Naive thymus-derived CD8-positive, alpha-beta T cell (primary cell): ENCODE measurements at places on chromosomes 7 and 10. TPM values are rescaled to one million over a fixed set of nuclear protein-coding genes. Genes with fewer than 3 reads are reported as not detected.

- H3K4me1 ChIP-seq = peaks cover 68% of the 10 kb centered on the region
- DNase-seq = no peak
- H3K36me3 ChIP-seq = peaks cover 24% of the 10 kb centered on the region
- H3K27me3 ChIP-seq = no peaks in the 10 kb centered on the region
- peak overlapping the region; percentile 97 for H3K27ac ChIP-seq
Measured at GRCh38 chr10:26488344-26488743, 50.2 kb downstream of the APBB1IP start.

DNA sequence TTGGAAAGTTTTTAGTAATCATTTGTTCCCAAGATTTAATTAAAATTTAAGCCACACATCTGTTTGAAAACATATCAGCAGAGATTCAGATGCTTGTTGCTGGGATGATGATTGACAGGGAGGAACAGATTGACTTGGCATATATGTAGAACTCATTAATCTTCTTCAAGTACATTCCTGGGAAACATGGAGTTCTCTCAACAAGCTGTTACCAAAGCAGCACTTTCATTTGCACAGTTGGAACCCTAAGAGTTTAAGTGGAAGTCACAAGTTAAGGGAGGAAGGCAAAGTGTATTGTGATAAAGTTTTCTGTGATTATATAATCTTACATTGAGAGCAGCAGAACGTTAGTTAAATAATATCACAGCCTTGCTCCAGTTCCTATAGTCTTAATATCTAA is 485.4 kb upstream of the CELF2 start:
- H3K36me3 ChIP-seq = no peaks in the 10 kb centered on the region
- no peak overlapping the region for H3K4me3 ChIP-seq
- H3K27ac ChIP-seq = no peak overlapping the region

DNA sequence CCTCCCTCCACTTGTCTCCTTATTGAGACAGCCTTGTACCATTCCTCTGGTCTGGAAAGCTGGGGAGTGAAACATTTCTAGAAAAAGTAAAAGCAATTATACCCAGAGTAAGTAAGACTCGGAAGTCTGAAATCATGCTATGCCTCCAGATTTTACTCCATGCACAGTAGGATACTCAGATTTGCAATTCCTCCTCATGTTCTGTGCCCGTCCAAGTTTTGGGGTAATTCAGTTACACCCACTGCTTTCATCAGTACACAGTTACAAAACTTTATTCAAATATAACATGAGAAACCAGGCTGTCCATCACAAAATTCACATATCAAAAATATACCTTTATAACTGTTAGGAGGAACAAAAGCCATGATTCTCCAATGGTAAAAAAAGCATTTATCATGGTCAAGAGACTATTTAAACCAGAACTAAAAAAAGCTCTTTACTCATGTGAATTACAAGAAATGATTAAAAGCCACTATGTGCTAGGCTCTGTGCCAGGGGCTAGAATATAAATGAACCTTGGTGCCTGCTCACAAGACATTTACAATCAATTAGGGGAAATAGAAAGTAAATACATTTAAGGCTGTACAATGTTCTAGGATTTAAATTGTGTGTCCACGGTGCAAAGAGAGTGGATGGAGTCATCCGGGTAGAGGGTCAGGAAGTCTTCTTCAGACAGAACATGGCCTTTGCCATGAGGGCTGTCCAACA is 320.2 kb downstream of the ELMO1 start:
- H3K27me3 ChIP-seq = no peaks in the 10 kb centered on the region
- peaks cover 10% of the 10 kb centered on the region for H3K4me1 ChIP-seq
- DNase-seq = no peak
- peaks cover 70% of the 10 kb centered on the region for H3K36me3 ChIP-seq
- no peak overlapping the region for H3K4me3 ChIP-seq

- peaks cover 19% of the 10 kb centered on the region for H3K27me3 ChIP-seq
- no peak overlapping the region for H3K4me3 ChIP-seq
- no peak for DNase-seq
- no peaks in the 10 kb centered on the region for H3K4me1 ChIP-seq
- H3K36me3 ChIP-seq = no peaks in the 10 kb centered on the region
Measured at GRCh38 chr7:104089612-104090011, 100.2 kb upstream of the RELN start.

DNA sequence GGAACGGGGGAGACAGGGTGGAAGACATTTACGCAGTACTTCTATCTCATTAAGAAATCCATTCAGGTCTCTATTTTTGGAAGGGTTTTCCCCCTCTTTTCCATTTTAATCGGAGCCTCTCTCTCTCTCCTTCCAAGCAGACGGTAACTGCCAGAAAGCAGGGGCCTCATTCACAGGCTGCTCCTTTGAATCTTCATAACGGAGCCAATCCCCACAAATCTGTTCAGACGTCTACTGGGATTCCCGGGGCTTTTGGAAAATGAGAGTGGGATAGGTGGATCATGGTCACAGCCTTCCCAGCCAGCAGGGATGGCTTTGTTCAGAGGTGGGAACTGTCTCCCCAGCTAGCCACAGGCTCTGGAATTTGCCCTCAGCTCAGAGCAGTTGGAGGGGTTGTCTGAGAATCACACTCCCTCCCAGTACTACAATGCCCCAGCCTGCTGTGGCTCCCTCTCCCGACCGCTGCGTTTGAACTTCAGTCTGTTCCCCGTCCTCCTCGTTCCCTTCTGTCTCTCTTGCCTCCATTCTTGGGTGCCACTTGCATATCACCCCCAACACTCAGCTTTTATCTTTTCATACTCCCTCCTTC is 413.6 kb downstream of the PLXNA4 start:
- no peak for DNase-seq
- no peaks in the 10 kb centered on the region for H3K36me3 ChIP-seq
- H3K27me3 ChIP-seq = peaks cover 10% of the 10 kb centered on the region
- H3K4me3 ChIP-seq = no peak overlapping the region
- no peak overlapping the region for H3K27ac ChIP-seq
- H3K4me1 ChIP-seq = no peaks in the 10 kb centered on the region

GRCh38 chr10:63498665-63499064 is 22.5 kb upstream of the REEP3 start:
- peak overlapping the region; percentile 15 for H3K27ac ChIP-seq
- H3K4me1 ChIP-seq = peaks cover 30% of the 10 kb centered on the region
- no peak overlapping the region for H3K4me3 ChIP-seq
- H3K36me3 ChIP-seq = peaks cover 21% of the 10 kb centered on the region

DNA sequence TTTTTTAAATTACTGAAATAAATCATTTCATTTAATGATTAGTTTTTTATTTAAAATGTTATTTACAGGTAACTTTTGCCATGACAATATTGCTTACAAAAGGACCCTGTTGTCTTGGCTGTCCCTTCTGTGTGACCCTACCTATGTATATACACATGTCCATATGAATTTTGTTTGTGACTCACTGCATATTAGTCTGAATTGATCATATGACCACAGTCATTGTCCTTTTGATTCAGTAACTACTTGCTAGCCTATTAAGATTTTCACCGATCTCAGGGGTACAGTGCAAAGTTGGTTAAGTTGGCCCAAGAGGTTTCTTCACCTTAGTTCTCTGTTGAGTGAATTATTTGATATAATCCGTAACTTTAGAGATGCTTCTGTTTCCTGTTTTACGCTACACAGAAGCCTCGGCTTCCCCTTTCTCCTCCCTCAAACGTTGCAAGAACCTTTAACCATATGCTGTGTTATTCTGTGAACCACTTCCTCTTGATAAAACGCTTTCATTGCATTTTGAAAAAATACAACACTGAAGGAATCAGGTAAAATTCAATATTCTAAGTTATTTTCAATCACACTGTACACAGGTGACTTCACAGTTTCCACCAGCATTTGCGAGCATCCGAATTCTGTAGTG is 43.9 kb downstream of the APBB1IP start:
- peak; percentile 77 for DNase-seq
- H3K4me3 ChIP-seq = peak overlapping the region; percentile 73
- no peaks in the 10 kb centered on the region for H3K27me3 ChIP-seq
- peaks cover 16% of the 10 kb centered on the region for H3K36me3 ChIP-seq

DNA sequence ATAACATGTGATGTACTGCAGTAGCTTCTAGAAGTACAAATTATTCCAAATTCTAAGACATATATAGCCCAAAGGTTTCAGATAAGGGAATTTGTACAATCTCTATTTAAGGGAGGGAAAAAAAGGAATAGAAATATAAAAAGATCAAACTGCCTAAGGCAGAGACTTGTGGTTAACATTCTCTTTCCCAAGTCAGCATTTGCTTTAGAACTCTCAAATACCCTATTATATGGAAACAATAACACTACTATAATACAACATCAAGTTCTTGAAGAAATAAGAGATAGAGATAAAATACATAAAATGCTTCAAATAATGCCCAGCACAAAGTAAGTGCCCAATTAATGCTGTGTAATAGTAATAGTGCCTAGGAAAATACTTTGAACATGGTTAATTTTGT is 123.1 kb downstream of the CRPPA start:
- no peaks in the 10 kb centered on the region for H3K4me1 ChIP-seq
- no peak for DNase-seq
- H3K36me3 ChIP-seq = no peaks in the 10 kb centered on the region

DNA sequence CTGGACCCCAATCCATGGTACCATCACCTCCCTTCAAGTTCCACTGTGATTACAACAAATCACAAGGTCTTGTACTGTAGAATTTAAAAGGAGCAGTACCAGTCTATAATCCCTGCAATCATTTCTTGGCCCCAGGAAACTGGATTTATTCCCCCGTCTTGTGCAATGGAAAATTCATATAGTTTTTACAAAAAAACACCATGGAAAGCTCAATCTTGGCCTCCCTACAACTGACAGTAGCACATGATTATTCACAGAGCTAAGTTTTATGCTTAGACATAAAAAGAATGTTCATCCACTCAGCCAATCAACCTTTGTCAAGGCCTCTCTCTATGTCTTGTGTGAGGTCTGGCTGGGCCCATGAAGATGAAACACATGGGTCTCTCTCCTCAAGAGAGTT is 10.2 kb downstream of the DGKI start:
- H3K4me3 ChIP-seq = no peak overlapping the region
- no peaks in the 10 kb centered on the region for H3K36me3 ChIP-seq
- no peak overlapping the region for H3K27ac ChIP-seq
- DNase-seq = no peak
- H3K27me3 ChIP-seq = peaks cover 26% of the 10 kb centered on the region

DNA sequence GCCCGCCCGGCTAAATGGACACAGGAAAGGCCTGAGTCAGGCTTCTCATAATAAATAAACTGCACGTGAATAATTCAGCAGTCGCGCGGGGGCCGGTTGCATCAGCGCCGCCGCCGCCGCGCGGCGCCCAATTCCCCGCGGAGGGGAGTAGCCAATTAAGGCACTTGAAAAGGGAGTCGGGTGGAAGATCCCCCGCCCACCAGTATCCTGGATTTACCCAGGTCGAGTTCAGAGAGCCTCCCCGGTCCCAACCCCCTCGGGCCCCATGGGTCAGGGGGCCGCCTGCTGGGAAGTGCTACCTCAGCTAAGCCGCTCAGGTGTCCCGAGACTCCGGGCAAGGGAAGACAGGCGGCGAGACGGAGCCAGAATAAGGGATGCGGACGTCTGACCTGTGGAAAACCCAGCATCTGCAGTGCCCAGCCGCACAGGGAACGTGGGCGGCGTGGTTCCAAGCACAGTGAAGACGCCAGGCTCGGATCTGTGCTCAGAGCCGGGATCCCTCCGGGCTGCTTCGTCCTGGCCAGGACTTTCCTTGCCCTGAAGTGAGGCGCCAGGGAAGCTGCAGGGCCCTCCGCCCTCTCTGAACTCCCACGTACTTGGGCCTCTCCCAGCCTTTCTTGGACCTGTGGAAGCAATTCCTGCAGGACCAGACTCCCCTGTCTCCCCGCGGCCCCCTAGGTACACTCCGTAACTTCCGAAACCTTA is 7.3 kb upstream of the LBX1 start:
- no peak for DNase-seq
- no peak overlapping the region for H3K27ac ChIP-seq
- no peaks in the 10 kb centered on the region for H3K36me3 ChIP-seq
- H3K4me3 ChIP-seq = peak overlapping the region; percentile 38
- peaks cover 21% of the 10 kb centered on the region for H3K4me1 ChIP-seq
- H3K27me3 ChIP-seq = peaks cover 84% of the 10 kb centered on the region

- no peak overlapping the region for H3K27ac ChIP-seq
- no peaks in the 10 kb centered on the region for H3K4me1 ChIP-seq
- no peaks in the 10 kb centered on the region for H3K27me3 ChIP-seq
- no peaks in the 10 kb centered on the region for H3K36me3 ChIP-seq
- DNase-seq = no peak
- no peak overlapping the region for H3K4me3 ChIP-seq
Measured at GRCh38 chr7:68030530-68030929, 1033.9 kb downstream of the TYW1 start.

DNA sequence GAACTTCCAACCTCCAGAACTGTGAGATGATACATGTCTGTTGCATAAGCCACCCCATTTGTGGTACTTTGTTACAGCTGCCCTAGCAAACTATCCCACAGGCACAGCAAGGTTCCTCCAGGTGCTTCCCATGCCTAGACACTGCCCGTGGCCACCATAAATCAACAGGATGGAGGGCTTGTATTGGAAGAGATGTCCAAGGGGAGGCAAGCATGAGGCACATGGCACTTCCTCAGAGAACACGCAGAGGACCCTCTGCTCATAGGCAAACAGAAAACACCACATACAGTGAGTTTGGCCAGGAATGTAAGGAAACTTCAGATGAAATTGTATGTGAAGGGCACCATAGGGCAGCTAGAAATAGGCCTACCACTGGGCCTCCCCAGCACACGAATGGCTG is 291.1 kb downstream of the GRID1 start:
- peaks cover 21% of the 10 kb centered on the region for H3K27me3 ChIP-seq
- no peak overlapping the region for H3K4me3 ChIP-seq
- DNase-seq = no peak
- H3K36me3 ChIP-seq = no peaks in the 10 kb centered on the region

- H3K36me3 ChIP-seq = peaks cover 2% of the 10 kb centered on the region
- no peaks in the 10 kb centered on the region for H3K27me3 ChIP-seq
- H3K4me1 ChIP-seq = peaks cover 32% of the 10 kb centered on the region
Measured at GRCh38 chr7:7944619-7945282, 23.8 kb upstream of the GLCCI1 start.

GRCh38 chr7:38756521-38756920 is 125.3 kb upstream of the AMPH start:
- H3K4me1 ChIP-seq = no peaks in the 10 kb centered on the region
- no peaks in the 10 kb centered on the region for H3K27me3 ChIP-seq
- H3K36me3 ChIP-seq = peaks cover 9% of the 10 kb centered on the region
- H3K4me3 ChIP-seq = no peak overlapping the region
- no peak for DNase-seq

GRCh38 chr7:46969303-46970130 is 612.4 kb downstream of the TNS3 start:
- no peaks in the 10 kb centered on the region for H3K27me3 ChIP-seq
- H3K27ac ChIP-seq = no peak overlapping the region
- no peak overlapping the region for H3K4me3 ChIP-seq
- DNase-seq = no peak

GRCh38 chr7:36182854-36183604 is 30.0 kb downstream of the EEPD1 start:
- H3K27me3 ChIP-seq = no peaks in the 10 kb centered on the region
- no peak overlapping the region for H3K27ac ChIP-seq
- no peaks in the 10 kb centered on the region for H3K36me3 ChIP-seq
- no peaks in the 10 kb centered on the region for H3K4me1 ChIP-seq
- H3K4me3 ChIP-seq = no peak overlapping the region
- DNase-seq = no peak

CFAP43 gene
- total RNA-seq = 0.16 TPM

FKBP6 gene
- not detected for total RNA-seq

FAM20C gene
- total RNA-seq = 0.60 TPM

ARHGEF35 gene
- total RNA-seq = 5.0 TPM

PTN gene
- total RNA-seq = not detected

GSTO2 gene
- 1.4 TPM for total RNA-seq

OR9A2 gene
- total RNA-seq = 0.38 TPM

SLC39A12 gene
- not detected for total RNA-seq

NANOS1 gene
- 0.60 TPM for total RNA-seq

RGR gene
- not detected for total RNA-seq

CALHM3 gene
- total RNA-seq = not detected

PNLIPRP1 gene
- total RNA-seq = not detected

ABCB8 gene
- total RNA-seq = 74.7 TPM
